ENCODE measurements at places on chromosomes 6 and 20.

- DNase-seq, result no peak
Measured at GRCh38 chr20:22962567-22963439, 72.3 kb upstream of the SSTR4 start.

DNA sequence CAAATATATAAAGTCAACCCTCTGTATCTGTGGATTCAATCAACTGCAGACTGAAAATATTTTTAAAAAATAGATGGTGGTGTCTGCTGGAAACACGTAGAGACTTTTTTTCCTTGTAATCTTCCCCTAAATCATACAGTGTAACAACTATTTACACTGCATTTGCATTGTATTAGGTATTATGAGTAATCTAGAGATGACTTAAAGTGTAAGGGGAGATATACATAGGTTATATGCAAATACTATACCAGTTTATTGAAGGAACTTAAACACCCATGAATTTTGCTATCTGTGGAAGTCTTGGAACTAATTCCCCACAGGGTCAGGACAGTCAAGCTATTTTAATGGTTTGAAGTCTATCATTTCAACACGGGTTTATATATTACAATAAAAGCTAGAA lies 10.2 kb downstream of the HDAC2 start:
- DNase-seq, result no peak

- no peak for DNase-seq
Measured at GRCh38 chr20:39795401-39796272, 833.5 kb downstream of the DHX35 start.

DNA sequence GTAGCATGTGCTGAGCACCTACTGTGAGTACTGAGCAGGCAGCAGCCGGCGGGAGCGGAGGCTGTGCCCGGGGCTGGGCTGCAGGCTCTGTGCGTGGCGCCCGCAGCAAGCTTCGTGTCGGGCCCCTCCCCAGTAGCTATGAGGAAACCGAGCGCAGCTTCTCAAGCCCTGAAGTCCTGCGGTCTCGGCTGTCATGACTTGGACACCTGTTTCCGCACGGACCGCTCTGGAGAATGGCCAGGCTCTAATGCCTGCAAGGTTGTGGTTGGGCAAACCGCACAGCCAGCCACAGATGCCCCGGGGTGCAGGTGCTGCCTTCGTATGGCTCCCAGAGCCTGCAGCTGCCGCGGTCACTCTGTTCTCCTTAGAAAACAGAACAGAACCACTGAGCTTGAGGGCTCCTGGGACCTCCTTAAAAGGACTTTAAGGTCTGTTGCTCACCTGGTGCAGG lies 33.7 kb downstream of the PYGB start:
- DNase-seq, result no peak

DNA sequence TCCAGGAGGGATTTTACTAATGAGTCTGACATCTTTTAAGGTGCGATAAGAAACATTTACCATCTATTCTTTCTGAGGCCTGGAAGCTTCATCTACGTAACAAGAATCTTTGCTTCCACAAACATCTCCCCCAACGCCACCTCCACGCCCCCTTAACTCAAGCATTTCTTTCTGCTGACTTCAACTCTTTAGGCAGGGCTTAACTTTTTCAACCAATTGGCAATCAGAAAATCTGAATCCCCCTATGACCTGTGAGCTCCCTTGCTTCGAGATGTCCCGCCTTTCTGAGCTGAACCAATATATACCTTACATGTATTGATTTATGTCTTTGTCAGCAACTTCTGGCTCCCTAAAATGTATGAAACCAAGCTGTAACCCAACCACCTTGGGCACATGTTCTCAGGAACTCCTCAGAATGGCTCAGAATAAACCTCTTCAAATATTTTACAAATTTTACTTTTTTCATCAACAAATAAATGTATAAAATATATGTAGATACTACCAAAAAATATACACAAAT lies 11.5 kb downstream of the OR2H2 start:
- no peak for DNase-seq

GRCh38 chr6:169158691-169159090 lies 95.0 kb downstream of the THBS2 start:
- no peak for DNase-seq

DNA sequence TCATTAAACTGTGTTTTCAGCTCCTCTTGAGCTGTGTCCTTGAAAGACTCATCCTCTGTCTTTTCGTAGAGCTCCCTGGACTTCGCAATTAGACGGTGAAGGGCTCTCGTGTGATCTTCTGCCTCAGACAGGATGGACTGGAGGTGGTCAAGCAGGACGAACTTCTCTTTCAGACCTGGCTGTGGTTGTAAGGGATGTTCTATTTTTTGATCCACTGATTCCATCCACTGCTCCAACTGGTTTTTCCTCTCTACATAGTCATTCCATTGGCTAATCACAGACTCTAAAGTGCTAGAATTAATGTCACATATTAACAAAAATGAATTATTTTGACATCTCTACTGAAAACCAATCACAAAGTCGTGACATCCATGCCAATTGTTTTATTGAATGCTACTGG lies 250.1 kb downstream of the SYNE1 start:
- no peak for DNase-seq

All from CD4-positive, alpha-beta T cell treated with Interleukin-15 for 4 hours (primary cell).